ENCODE measurements at places on chromosomes 4 and X.

GRCh38 chr4:85147481-85148076 lies 181.1 kb upstream of the WDFY3 start:
- DNase-seq = peak; percentile 52

DNA sequence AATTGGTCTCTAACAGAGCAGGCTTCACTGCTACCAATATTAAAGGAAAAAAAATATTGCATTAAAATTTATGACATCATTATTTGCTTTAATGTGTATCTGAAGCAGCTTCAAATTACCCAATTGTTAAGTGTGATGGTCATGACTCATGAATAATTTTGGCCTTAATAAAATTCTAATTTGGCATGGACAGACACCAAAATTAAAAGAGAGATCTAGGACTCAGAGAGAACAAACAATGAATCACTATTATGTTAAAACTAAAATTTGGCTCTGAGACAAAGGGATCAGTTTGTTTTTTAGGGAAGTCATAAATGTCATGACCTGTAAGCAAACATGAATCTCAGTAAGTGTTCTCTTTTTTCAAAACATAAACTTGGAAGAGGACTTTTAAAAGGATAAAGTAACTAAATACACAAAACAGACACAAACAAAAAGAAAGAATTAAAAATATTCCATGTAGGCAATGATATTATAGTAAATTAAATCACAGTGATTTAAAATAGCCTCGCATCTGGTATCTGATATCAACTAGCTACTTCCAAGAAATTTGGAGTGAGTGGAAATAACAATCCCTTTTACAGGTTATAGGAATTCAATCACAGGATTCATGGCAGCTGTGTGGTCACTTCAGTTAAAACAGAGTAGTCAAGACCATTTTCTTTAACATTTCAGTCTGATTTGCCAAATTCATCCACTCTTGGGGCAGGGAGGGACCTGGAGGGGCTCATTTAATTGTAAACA lies 11.6 kb downstream of the VEGFC start:
- DNase-seq = no peak

DNA sequence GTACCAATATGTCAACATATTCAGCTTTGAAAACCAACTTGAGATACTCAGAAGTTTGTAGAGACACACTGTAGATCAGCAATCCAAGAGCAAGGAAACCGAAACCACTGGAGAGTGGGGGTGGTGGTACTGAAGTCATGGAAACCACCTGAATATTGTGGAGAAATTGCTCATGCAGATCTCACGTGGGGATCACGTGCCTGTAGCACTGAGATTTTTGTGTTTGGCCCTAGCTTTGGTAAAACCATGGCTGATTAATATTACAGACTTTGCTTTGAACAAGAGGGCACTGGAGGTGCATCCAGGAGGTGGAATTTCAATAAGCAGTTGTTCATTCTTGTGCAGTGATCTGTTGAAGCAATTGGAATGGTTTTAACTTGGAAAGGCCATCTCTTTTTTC lies 47.2 kb downstream of the GBA3 start:
- DNase-seq = no peak

- no peak for DNase-seq
These were observed 118.7 kb upstream of the PRPS2 start for GRCh38 chrX:12672367-12673106.

DNA sequence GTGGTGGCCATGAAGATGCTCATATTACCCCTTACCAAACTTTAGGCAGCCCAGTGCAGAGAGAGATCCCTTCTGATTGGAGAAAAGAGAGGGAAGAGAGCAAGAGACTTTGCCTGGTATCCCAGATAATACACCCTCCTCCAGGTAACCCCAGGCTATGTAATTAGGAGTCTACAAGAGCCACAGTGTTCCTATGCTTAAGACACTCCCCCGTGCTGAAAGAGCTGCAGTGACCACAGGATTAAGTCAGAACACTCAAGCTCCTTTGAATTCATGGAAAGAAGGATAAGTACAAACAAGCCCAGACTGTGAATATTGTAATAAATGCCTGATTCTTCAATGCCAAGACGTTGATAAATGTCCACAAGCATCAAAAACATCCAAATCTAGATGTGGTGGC lies 41.4 kb downstream of the PABPC4L start:
- no peak for DNase-seq

DNA sequence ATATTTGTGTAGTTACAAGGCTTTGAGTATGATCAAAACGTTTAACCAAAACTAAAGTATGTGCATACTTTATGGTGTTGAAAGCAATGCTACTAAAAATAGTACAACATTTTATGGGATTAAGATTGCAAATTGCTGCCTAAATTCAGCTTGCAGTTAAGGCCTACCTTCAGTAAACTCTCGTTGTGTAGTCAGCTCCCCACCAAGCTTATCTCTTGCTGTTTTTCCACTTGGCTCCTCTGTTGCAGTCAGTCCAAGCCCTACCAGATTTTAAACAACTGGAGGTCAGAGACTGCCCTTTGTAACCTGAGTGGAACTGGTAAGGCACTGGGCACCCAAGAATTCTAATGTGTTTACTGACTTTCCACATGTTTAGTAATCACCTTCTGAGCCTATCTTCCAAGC lies 25.7 kb downstream of the AFF1 start:
- DNase-seq = no peak

- no peak for DNase-seq
These were observed 122.8 kb downstream of the DIPK2B start for GRCh38 chrX:45077748-45078424.

- no peak for DNase-seq
These were observed 1.4 kb downstream of the UGT8 start for GRCh38 chr4:114599903-114600552.

DNA sequence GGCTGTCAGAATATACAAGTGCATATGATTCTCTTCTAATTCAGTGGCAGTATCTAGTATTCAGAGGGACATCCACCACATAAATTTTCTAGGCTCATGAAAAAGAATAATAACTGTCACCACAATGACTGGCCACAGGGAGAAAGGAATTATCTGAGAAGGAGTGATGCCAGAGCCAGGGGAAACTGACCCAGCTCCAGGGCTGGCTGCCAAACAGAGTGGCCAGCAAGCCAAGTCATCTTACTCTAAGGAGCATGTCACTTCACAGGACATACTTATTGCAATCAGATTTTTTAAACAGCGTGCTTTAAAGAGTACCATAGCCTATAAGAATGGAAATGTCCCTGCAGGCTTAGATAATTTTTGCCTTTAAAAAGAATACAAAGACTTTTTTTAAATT lies 5.8 kb upstream of the SEPTIN11 start:
- DNase-seq = no peak

DNA sequence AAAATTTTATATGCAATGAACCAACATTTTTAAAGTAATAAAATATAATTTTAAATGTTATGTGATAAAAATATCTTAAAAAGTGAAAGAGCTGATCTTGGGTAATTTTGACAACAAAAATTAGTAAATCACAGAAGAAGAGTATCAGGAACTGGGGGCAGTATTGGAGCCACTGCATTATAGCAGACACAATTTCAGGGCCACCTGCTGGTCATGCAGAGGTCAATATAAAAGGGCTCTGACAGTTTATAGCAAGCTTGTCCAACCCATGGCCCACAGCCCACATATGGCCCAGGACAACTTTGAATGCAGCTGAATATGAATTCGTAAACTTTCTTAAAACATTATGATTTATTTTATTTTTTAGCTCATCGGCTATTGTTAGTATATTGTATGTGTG lies 13.0 kb upstream of the LEF1 start:
- no peak for DNase-seq

GRCh38 chrX:134241960-134242619 lies 5.1 kb downstream of the CCDC160 start:
- DNase-seq = no peak

DNA sequence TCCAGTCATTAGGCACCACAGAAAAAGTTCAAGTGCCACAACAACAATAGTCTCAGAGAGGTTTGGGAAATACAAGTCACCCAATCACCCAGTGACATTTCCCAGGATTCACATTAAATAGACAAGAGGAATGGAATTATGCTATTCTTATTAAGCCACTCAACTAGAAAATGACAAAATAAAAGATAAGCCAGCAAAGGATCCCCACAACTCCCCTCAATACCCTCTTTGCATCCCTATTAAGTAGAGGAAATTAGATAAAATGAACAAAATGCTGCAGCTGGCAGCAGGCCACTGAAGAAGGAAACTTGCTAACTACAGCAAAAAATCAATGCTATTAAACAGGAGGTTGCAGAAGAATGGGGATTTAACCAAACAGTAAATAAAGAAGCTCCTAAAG lies 35.3 kb upstream of the RPS6KA6 start:
- DNase-seq = no peak
